Naive thymus-derived CD4-positive, alpha-beta T cell (primary cell): ENCODE measurements at places on chromosomes 1 and 21.

- no peak for DNase-seq
Observed at GRCh38 chr1:169647512-169647911, 17.6 kb upstream of the SELP start.

DNA sequence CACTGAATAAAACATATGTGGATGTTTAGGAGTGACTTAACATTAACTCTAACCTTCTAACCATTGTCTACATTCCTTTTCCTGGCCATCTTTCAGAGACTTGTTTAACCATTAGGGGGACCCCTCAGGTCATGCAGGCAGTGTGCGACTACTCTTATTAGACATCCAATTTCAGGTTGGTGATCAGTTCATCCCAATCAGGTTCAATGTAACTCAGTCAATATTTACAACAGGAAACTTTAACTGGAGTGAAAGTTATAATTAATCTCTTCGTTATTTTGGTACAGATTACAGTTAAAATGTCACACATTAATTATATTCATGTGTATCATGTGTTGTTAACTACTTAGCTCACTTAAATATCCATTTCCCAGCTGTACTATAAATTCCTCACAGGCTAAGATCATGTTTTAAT, 68.8 kb upstream of the RGS1 start:
- DNase-seq = no peak

- DNase-seq = no peak
Observed at GRCh38 chr1:82091265-82091664, 290.5 kb downstream of the ADGRL2 start.

GRCh38 chr1:100700586-100700985, 19.0 kb upstream of the VCAM1 start:
- no peak for DNase-seq

- DNase-seq = no peak
Observed at GRCh38 chr1:48775831-48776392, 779 bp downstream of the BEND5 start.

DNA sequence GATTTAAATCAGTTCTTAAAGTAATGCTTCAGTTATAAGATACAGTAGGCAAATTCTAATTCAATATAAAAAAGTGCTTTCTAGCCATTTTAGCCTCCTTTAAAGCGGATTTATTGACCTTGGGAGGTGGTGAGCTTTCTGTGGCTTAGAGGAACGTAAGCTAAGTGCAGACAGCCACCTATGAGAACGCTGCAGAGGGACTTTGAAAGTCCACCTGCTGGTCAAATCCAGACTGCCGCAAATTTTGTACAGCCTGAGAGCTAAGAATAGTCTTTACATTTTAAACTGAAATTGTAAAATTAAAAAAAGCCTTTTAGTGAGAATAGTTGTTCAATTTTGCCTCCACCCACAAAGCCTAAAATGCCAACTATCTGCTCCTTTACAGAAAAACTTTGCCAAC, 67.0 kb upstream of the SSX2IP start:
- DNase-seq = no peak

GRCh38 chr21:45353200-45353599, 51.8 kb upstream of the COL18A1 start:
- no peak for DNase-seq
